ENCODE measurements at places on chromosomes 11 and 22. TPM values are rescaled to one million over a fixed set of nuclear protein-coding genes. Genes with fewer than 3 reads are reported as not detected.

DNA sequence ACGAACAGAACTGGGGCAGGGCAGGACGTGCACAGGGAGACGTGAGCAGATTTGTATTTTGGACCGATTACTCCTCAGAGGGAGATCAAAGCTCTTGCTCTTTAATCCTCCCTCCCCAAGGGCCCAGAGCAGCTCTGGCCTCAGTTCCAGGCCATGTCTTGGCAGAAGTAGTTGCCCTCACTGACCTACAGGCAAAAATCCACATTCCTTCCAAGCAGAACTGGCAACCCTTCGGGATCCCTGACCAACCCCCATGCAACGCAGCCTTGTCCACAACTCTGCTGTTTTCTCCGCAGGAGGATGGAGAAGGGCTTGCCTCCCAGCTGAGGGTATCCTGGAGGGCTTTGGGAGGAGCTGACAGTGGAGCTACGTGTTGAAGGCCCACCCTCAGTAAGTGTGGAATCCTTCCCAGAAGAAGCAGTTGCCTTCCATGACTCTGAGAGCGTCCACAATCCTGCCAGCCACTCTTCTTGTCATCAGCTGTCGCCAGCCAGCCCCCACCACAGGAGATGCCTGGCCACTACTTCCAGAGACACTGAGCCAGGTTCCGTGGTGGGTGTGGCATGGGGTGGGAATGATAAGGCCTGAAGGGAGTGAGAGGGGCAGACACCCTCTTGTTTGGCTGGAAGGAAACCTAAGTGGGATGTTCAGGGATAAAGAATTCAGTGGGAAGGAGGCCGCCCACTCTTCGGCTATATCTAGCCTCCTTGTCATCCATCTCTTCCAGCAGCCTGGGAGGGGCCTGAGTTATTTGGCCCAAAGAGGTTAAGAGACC, 68.1 kb downstream of the PDE2A start:
- no peaks in the 10 kb centered on the region for H3K4me1 ChIP-seq
- no peak overlapping the region for H3K4me3 ChIP-seq

DNA sequence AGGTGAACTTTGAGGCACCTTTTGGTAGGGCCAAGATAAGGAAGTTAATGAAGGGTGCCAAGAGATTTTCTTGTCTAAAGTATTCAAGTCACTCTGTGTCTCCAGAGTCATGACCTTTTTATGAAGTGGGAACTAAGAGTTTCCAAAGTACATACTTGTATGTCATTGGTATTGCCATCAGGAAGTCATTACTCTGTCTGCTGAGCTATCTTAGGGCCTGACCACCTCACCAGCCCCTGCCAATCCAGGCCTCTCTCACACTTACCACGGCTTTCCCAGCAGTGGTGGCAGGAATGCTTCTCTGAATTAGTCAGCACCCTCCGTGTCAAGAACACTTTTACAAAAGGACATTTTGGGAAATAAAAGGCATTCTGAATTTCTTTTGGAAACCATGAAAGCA, 192.8 kb upstream of the MTNR1B start:
- DNase-seq = no peak
- H3K36me3 ChIP-seq = no peaks in the 10 kb centered on the region
- H3K27ac ChIP-seq = no peak overlapping the region
- H3K27me3 ChIP-seq = no peaks in the 10 kb centered on the region
- H3K4me1 ChIP-seq = no peaks in the 10 kb centered on the region
- H3K4me3 ChIP-seq = no peak overlapping the region

- peaks cover 14% of the 10 kb centered on the region for H3K4me1 ChIP-seq
- H3K27ac ChIP-seq = no peak overlapping the region
- no peak overlapping the region for H3K4me3 ChIP-seq
- no peaks in the 10 kb centered on the region for H3K36me3 ChIP-seq
- peak; percentile 40 for DNase-seq
- no peaks in the 10 kb centered on the region for H3K27me3 ChIP-seq
Observed at GRCh38 chr11:95095858-95096587, 6.4 kb downstream of the ENDOD1 start.

- H3K27me3 ChIP-seq = peaks cover 2% of the 10 kb centered on the region
- no peaks in the 10 kb centered on the region for H3K36me3 ChIP-seq
- DNase-seq = no peak
- H3K27ac ChIP-seq = no peak overlapping the region
- H3K4me3 ChIP-seq = no peak overlapping the region
Observed at GRCh38 chr11:17578296-17578695, 31.2 kb downstream of the OTOG start.

- H3K27me3 ChIP-seq = peaks cover 27% of the 10 kb centered on the region
- peak overlapping the region; percentile 27 for H3K4me3 ChIP-seq
- peak; percentile 10 for DNase-seq
- no peaks in the 10 kb centered on the region for H3K36me3 ChIP-seq
Observed at GRCh38 chr11:122439866-122440810, 215.4 kb upstream of the UBASH3B start.

GRCh38 chr22:43228330-43228729, 41.4 kb upstream of the TTLL12 start:
- no peak overlapping the region for H3K27ac ChIP-seq
- H3K36me3 ChIP-seq = no peaks in the 10 kb centered on the region
- no peak overlapping the region for H3K4me3 ChIP-seq
- H3K27me3 ChIP-seq = no peaks in the 10 kb centered on the region
- peak; percentile 36 for DNase-seq

DNA sequence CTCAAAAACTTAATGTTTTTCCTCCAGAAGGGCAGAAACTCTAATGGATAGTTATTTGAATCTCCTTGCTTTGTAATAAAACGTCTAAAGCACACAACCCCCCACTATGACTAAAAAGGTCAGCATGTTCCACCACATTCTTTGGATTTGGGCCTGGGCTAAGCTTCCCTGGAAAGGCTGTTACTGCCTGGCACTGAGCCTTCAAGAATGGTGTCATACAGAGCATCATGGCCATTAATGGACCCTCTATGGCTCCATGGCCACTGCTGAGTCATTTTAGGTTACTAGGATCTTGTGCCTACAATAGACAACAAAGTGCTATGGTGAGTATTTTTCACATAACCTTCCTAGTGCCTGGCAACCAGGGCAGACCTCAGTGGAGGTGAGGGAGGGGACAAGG, 242.6 kb upstream of the FAT3 start:
- H3K27ac ChIP-seq = no peak overlapping the region
- no peaks in the 10 kb centered on the region for H3K36me3 ChIP-seq
- no peaks in the 10 kb centered on the region for H3K4me1 ChIP-seq
- no peaks in the 10 kb centered on the region for H3K27me3 ChIP-seq
- no peak overlapping the region for H3K4me3 ChIP-seq
- no peak for DNase-seq

METTL15 gene
- 4.2 TPM for polyA plus RNA-seq

GAL3ST3 gene
- polyA plus RNA-seq = 0.24 TPM

GGT1 gene
- 1.2 TPM for polyA plus RNA-seq

OR8G1 gene
- not detected for polyA plus RNA-seq

Data from endothelial cell of umbilical vein (primary cell).